ENCODE measurements at places on chromosomes 13 and 19.

DNA sequence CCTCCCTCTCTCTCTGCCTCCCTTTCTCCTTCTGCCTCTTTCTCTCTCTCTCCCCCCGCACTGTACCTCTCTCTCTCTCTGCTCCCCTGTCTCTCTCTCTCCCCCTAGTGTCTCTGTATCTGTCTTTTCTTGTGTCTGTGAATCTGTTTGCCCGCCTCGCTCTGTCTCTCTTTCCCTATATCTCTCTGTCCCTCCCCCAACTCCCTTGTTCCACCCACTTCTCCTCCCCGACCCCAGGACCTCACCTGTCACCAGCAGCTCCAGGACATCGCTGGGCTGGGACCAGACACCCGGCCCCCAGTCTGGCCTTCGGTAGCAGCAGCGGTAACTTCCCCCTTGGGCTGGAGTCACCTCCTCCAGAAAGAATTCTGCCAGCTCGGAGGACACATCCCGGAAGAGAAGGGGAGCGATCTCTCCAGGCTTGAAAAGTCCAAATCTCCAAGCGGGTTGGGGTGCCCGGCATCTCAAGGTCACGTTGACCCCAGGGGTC is 3.9 kb downstream of the OSCAR start:
- no peak for DNase-seq

DNA sequence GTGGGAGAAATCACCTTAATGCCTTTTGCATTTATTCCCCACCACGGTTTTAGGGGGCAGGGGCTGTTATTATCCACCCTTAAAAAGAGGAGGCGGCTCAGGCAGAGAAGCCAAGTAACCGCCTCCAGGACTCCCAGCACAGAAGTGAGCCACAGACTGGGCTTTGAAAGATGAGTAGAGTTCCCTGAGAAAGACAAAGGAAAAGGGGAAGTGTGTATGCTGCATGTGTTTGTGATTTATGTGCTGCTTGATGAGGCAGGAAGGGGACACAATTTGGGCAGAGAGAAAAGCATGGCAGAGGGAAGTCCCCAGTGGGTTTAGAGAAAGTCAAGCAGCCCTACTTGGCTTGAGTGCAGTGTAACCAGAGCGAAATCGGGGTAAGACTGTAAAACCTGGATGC is 85.0 kb downstream of the DOCK9 start:
- DNase-seq, result no peak

- no peak for DNase-seq
Measured at GRCh38 chr19:19076476-19076875, 12.7 kb downstream of the SLC25A42 start.

- no peak for DNase-seq
Measured at GRCh38 chr19:57363688-57364181, 384 bp downstream of the TRAPPC2B start.

- DNase-seq, result no peak
Measured at GRCh38 chr19:1396768-1397679, 4.3 kb downstream of the GAMT start.

GRCh38 chr19:20038358-20039202 is 725 bp downstream of the ZNF682 start:
- DNase-seq, result no peak

DNA sequence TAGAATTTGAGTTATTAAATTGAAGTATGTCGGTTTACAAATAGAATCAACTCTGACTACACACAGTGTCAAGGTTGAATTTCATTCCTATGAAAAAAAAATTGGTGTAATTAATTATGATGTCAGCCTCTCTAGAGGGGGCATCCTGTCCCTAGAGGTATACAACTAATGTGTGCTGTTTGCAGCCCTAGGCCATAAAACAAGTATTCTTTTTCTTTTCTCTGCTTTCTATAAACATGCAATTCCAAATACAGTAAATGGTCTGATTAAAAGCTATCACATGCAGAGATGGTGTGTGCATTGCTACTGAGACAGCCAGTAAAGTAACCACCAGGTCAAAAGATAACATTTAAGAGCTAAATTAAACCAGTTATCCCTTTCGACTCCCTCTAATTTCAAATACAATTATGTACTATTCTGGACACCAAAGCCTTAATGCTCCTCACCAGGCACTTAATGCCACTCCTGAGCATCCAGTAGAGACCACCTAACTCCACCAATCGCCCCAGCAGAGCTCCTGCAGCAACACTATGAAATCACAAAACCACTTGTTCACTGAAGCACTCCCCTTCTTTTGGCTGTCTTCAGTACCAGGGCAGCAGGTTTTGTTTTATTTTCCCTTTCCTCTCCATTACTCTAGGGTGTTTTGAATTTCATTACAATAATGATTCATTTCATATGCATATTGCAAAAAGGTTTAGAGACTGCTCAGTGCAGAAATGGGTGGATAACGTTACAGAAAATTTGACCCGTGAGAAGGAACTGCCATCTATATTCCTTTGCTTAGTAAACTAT is 426.9 kb downstream of the PCDH9 start:
- DNase-seq, result no peak

- DNase-seq, result no peak
Measured at GRCh38 chr13:36512771-36513170, 80.5 kb downstream of the CCNA1 start.

GRCh38 chr13:25281935-25282332 is 5.4 kb downstream of the MTMR6 start:
- no peak for DNase-seq

GRCh38 chr13:32142956-32143375 is 111.4 kb downstream of the FRY start:
- DNase-seq, result no peak

- peak; percentile 48 for DNase-seq
Measured at GRCh38 chr13:19606152-19606551, 27.3 kb upstream of the MPHOSPH8 start.

DNA sequence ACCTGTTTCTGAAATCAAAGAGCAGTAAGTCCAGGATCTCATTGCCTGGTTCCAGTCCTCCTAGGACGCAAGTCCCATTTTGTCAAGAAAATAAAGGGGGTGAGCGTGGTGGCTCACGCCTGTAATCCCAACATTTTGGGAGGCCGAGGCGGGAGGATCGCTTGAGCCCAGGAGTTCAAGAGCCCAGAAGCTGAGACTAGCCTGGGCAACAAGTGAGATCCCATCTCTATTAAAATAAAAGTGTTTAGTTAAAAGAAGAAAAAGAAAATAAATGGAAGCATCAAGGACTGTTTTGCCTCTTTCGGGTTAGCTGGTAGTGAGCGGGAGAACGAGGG is 344 bp upstream of the HAUS5 start:
- no peak for DNase-seq

GRCh38 chr19:1239420-1239795 is 1.6 kb upstream of the CBARP start:
- no peak for DNase-seq

DNA sequence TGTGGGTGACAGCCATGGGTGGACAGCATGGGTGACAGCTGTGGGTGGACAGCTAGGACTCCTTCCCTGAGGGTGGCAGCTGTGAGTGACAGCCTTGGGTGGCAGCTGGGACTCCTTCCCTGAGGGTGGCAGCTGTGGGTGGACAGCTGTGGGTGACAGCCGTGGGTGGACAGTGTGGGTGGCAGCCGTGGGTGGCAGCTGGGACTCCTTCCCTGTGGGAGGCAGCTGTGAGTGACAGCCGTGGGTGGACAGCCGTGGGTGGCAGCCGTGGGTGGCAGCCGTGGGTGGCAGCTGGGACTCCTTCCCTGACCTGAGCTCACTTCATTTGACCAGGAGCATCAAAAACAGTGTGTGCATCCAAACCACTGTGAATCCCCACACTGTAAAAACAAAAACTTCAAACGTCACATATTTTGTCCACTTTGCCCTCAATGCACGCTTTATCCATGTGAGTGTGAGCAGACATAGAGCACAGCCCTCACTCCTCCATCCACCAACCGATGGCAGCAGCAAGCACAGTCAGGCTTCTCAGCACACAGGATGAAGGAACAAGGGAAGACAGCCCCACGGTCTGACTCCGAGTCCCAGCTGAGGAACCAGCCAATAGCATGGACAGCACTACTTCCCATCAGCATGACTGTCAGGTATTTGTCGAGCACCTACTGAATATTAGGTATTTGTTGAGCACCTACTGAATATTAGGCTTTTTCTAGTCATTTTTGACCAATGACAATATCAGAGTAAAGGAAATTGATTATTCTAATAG is 1.6 kb upstream of the CFAP97D2 start:
- DNase-seq, result no peak

- no peak for DNase-seq
Measured at GRCh38 chr13:61406275-61406674, 9.4 kb downstream of the PCDH20 start.

- DNase-seq, result peak; percentile 45
Measured at GRCh38 chr13:44763615-44764301, 187.6 kb upstream of the TSC22D1 start.

GRCh38 chr13:101979825-101980224 is 422.0 kb downstream of the FGF14 start:
- no peak for DNase-seq

DNA sequence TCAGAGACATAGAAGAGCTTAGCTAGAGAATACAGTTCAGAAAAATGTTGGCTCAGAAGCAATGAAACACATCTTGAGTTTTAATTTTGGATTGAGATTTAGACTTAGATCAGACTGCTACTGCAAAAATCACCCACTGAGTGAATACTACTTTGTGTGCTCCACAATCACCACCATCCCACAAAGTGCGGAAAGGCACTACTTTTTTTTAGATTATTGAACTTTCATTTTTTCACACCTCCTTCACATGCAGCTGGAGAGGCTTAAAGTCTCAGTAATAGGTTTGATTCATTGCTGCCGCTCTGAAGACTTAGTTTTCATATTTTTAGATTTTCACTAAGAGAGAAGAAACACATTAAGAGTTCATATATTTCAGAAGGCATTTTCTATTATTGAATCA is 289.9 kb upstream of the PRR20A start:
- no peak for DNase-seq

DNA sequence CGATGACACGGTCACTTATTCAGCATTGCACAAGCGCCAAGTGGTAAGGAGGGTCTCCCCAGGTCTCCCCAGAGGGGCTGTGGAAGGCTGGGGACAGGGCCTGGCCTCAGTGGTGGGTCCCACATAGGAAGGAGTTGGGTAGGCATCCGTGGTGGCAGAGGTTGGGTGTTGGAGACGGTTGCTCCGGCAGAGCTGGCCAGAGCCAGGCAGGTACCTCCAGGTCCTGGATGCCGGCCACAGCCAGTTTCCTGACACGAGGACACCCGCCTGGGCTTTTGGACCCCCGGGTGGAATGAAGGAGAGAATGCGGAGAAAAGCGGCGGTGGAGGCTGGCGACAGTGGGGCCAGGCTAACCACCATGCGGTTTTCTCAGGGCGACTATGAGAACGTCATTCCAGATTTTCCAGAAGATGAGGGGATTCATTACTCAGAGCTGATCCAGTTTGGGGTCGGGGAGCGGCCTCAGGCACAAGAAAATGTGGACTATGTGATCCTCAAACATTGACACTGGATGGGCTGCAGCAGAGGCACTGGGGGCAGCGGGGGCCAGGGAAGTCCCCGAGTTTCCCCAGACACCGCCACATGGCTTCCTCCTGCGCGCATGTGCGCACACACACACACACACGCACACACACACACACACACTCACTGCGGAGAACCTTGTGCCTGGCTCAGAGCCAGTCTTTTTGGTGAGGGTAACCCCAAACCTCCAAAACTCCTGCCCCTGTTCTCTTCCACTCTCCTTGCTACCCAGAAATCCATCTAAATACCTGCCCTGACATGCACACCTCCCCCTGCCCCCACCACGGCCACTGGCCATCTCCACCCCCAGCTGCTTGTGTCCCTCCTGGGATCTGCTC is 1.3 kb upstream of the FFAR1 start:
- no peak for DNase-seq

- DNase-seq, result peak; percentile 31
Measured at GRCh38 chr19:24033963-24034342, 53.0 kb upstream of the ZNF254 start.

GRCh38 chr13:35139591-35139990 is 197.5 kb downstream of the NBEA start:
- no peak for DNase-seq

- DNase-seq, result no peak
Measured at GRCh38 chr19:29320086-29320485, 107.1 kb upstream of the UQCRFS1 start.

DNA sequence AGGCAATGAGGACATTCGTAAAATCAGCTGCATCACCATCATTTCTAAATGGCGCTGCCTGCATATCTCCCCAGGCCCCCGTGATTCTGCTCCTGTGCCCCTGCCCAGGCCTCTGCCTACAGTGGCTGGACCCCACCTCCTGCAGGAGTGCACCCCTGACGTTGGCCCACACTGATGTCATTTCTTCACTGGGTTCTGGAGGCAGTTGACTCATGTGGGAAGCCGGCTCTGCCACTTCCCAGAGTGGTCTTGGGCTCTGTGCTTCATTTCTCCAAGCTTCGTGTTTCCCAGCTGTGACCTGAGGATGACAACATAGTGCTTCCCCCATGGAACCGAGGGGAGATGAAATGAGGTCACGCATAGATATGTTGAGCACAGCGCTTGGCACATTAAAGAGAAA is 19.9 kb downstream of the CCNE1 start:
- DNase-seq, result no peak

GRCh38 chr13:41085961-41086585 is 24.8 kb downstream of the WBP4 start:
- no peak for DNase-seq

DNA sequence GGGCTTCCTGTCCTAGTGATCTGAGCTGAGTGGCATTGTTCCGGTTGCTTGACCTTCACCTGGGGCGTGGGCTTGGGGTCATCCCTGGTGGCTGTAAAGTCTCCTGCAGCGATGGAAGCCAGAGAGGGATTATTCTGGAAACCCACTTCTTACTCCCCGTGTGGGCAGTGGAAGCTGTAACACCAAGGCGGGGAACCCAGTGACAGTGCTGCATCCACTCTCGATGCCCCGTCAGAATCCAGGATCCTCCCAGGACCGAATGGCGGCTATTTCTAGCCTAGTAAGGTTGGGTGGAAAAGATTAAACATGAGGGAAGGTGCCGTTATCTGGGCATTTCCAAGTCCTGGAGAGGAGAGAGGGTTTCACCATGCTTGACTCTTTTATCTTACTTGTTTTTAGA is 280.6 kb downstream of the ZNF536 start:
- DNase-seq, result no peak

GRCh38 chr13:114047358-114047881 is 73.5 kb upstream of the C13orf46 start:
- no peak for DNase-seq

DNA sequence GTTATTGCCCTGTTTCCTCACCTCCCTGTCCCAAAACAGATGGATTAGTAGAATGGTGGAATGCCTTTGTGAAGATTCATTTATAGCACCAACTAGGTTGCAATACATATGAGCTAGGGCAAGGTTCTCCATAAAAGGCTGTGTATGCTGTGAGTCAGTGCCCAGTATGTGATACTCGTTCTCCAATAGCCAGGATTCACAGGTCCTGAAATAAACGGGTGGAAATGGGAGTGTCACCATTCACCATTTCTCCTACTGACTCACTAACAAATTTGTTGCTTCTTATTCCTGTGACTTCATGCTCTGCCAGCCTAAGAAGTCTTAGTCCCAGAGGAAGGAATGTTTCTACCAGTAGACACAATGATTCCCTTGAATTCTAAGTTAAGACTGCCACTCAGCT is 1745.4 kb downstream of the SLITRK1 start:
- DNase-seq, result no peak

DNA sequence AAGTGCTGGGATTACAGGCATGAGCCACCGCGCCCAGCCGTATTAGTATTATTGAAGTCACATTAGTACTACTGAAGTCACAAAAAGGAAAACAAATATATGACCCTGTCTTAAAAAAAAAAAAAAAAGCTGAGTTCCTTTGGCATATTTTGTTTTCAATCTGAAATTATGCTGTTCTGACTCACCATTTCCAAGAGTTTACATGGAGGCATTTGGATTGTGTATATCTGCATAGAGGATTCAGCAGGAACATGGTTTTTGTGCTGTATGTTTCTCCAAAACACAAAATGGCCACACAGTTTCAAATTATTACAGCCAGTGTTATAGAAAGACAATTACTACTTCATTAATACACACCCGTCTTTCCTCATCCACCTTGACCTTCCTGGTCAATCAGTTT is 103.5 kb upstream of the TSC22D1 start:
- no peak for DNase-seq
